ENCODE measurements at places on chromosomes 3 and 15.

GRCh38 chr15:74265046-74265639 is 29.0 kb downstream of the CCDC33 start:
- DNase-seq: no peak

- DNase-seq: no peak
These were observed 2.3 kb downstream of the SEMA3G start for GRCh38 chr3:52442409-52443267.

- no peak for DNase-seq
These were observed 10.1 kb downstream of the COL8A1 start for GRCh38 chr3:99648516-99648915.

DNA sequence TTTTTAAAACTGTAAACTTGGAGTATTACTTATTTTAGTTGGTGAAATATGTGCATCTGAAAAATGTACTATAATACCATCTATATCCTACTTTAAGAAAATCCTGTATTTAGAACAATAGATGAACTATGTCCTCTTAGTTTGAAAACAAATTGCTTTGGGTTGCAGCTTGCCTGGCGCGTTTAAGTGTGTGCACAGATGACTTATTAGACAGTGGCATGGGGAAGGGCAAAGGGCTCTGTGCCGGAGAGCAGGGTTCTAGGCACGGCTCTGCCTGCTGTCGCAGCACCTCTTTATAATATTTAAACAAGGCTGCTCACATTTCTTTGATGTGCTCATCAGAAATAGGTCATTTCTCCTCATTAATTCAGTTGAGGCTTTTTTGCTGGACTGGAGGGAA is 10.0 kb downstream of the PXK start:
- no peak for DNase-seq

DNA sequence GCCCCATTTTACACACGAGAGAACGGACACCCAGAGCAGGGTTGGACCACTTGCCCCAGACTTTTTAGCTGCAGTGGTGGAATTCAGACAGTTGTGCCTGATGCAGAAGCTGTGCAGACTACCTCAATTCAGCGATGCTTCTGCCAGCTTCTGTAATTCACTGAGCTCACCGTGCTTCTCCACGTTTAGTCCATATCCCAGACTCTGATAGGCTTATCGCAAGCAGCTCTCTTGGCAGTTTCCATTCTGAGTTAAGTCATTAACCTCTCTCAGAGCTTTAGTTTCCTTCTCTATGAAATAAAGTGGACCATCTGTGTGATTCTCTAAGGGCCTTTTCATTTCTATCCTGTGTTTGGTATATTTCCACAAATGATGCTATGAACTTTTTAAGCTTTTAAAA is 37.1 kb downstream of the ABHD17C start:
- DNase-seq: no peak

GRCh38 chr3:23254835-23255234 is 51.7 kb downstream of the UBE2E2 start:
- no peak for DNase-seq

GRCh38 chr15:78937132-78937739 is 7.6 kb downstream of the CTSH start:
- no peak for DNase-seq

GRCh38 chr3:37902674-37903073 is 41.0 kb downstream of the CTDSPL start:
- no peak for DNase-seq

GRCh38 chr3:191743283-191743682 is 282.3 kb downstream of the PYDC2 start:
- DNase-seq: no peak

GRCh38 chr3:186971578-186971977 is 41.3 kb downstream of the ST6GAL1 start:
- DNase-seq: no peak

DNA sequence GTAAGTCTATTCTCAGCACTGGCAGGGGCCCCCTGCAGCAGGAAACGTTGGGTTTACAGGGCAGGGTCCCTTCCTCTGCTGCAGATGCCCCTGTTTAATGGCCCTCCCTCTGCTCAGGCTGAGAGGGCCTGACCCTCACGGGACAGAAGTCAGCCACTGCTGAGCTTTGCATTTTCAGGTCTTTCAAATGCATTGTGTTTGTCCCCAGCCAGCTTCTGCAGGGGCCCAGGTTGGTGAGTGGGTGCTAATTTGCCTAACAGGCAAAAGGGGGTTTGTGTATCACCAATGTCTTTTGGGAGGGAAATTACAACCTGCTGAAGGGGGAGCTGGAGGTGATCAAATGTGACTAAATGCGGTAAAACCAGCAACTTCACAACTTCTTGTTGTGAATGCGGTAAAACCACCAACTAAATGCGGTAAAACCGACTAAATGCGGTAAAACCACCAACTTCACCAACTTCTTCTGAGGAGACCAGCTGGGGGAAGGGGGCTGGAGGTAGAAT is 44.8 kb upstream of the UBE2E1 start:
- DNase-seq: no peak

DNA sequence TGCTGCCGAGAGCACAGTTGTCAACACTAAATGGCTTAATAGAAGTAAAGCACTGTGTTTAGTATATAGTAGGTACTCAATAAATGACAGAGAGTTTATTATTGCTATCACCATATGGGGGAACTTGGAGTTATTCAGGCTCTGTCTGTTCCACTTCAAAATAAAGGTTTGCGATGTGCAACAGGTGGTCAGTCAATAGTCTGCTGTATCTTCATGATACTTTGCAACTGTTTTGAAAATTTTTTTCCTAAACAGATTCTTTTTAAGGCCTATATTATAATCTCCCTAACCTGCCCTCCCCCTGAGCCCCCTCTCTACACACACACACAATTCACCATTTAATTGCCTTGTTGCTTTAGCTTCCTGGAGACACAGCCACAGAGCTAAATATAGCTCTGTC is 164.7 kb upstream of the NR2F2 start:
- DNase-seq: no peak

DNA sequence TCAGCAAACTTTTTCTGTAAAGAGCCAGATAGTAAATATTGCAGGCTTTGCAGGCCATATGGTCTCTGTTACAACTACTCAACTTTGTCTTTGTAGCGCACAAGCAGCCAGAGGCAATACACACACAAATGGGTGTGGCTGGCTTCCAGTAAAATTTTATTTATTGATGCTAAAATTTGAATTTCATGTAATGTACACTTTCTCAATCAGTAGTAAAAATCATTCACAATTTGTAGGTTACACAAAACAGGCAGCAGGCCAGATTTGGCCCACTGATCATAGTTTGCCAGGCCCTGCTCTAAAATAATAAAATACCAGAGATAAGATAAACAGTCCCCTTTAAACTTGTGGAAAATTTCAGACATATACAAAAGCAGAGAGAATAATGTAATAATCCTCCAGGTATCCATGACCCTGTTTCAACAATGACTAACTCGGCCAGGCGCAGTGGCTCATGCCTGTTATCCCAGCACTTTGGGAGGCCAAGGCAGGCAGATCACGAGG is 330.3 kb downstream of the SHQ1 start:
- no peak for DNase-seq

GRCh38 chr3:151439652-151440125 is 21.2 kb downstream of the IGSF10 start:
- DNase-seq: peak; percentile 1

DNA sequence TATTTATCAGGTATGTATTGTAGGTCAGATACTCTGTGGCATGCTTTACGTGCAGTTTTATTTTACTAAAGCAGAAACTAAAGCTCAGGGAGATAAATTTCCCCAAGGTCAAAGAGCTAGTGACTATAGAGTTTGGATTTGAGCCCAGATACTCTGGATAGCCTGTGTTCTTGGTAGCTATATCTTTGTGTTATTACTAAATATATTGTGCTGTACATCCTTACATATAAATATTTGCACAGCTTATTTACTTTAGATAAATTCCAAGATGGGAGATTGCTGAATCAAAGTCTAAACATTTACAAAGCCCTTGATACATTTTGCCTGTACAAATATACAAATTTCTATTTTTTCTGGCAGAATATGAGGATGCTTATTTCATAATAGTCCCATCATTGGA is 660.9 kb upstream of the NAALADL2 start:
- no peak for DNase-seq

DNA sequence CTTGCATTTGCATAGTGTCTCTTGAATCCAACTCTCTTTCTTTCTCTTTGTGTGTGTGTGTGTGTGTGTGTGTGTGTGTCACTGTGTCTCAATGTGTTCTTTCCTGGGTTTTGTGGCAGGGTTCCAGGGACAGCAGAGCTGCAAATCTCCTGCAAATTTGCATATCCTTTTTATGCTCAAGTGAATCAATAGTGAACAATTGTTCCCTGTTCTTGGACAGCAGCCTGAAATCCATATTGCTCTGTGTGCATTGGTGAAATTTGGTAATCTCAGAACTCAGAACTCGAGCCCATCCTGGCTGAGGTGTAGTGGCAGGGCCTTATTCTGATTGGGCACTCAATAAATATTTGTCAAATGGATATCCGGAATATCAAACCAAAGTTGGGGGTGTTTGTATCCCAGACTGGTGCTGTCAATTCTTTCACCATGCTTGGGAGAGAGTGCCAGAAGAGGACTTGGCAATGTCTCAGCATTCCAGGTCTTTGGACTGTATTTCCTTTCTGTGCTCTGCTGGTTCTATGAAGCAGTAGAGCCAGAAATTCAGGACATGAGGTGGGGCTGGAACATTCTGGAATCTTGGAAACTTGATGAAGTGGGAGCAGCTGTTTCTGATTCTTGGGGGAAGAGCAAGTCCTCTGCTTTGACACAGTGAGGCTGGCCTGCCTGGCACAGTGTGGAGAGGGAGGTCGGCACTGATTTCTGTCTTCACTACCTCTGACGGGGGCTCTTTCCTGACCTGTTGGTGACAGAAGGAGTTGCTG is 380.6 kb upstream of the C2CD4B start:
- no peak for DNase-seq

- no peak for DNase-seq
These were observed 1037.3 kb downstream of the SI start for GRCh38 chr3:164040991-164041390.

DNA sequence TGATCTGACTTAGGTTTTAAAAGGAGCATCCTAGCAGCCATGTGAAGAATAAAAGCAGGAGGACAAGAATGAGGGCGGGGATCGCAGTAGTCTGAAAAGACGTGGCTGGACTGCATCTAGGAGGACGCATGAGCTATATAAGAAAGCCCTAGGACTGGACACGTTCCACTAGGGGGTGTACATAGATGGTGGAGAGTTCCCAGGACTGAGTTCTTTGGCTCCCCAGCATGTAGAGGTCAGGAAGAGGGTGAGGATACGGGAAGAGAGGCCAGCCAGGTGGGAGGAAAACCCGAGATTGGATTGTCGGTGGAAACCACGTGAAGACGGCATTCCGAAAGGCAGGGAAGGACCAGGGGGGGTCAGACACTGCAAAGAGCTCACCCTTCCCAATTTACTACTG is 64.2 kb upstream of the CFAP161 start:
- no peak for DNase-seq

- no peak for DNase-seq
These were observed 7.9 kb downstream of the SECISBP2L start for GRCh38 chr15:49038382-49038781.

DNA sequence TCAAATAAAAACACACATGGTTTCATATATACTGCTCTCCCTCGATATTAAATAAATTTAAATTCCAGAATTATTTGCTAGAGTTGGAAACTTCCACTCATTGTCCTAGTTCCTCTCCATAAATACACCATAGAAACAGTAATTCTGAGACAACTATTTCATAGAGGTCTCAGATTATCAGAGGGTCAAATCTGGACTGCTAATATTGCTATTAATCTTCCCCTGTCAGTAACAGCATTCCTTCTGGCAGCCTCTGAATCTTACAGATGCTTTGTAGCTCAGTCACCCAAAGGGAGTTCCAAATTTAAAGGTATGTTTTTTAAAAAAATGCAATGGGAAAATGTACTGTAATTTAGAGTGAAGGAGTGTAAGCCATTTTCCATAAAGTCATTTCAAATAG is 428.8 kb downstream of the PYDC2 start:
- no peak for DNase-seq

DNA sequence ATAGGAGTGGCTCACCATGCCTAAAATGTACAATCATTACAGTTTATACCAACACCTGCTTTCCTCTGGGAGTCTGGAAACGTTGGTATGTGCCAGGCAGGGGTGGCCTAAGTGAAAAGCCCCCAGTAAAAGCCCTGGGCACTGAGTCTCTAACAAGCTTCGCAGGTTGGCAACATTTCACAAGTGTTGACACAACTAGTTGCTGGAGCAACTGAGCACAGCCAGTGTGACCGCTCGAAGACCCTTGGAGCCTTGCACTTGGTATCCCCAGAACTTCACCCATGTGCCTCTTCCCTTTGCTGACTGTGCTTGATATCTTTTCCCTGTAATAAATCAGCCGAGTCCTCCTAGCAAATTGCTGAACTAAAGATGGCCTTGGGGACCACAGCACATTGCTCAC is 2.7 kb downstream of the RIOX2 start:
- DNase-seq: no peak

DNA sequence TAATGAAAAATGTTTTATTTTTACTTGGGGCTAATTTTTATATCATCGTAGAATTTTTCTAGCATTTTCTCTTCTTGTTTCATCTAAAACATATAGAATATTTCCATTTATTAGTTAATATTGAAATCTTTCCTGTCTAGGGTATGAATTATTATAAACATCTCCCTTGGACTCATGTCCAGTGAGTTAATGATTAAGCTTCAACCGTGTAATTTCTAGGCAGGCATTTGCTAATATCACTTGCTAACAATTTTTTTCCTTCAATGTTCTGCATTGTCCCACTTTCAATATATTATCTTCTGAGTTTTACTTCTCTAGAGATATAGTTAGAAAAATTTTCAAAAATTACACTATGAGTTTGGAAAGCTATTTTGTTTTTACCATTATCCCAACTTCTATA is 1371.6 kb upstream of the EPHA6 start:
- no peak for DNase-seq

GRCh38 chr15:97030251-97030650 is 699.8 kb downstream of the NR2F2 start:
- DNase-seq: no peak

DNA sequence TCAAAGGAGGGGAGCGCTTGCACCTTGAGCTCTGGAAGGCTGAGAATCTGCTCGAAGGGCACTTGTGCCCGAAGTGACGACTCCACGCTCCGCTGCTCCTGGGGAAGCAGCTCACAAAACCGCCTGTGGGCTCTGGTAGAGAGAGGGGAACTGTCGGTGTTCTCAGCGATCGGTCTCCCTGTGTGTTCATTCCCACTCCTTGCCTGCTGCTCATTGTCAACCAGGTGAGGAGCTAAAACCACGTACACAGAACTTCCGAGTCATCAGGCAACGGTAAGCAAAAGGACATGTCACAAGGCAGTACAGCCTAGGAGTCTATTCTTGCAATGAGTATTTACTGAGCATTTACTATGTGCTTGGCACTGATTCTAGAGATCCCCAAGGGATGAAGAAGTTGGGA is 1.5 kb downstream of the CIB1 start:
- DNase-seq: no peak

GRCh38 chr3:9314796-9315195 is 48.1 kb upstream of the THUMPD3 start:
- DNase-seq: no peak

GRCh38 chr3:169673521-169673920 is 10.0 kb upstream of the MECOM start:
- DNase-seq: no peak

Measured in NCI-H187 (cell line).